ENCODE measurements at places on chromosomes 5 and 9.

GRCh38 chr9:292915-293314, 78.2 kb downstream of the DOCK8 start:
- DNase-seq: no peak

- DNase-seq: no peak
Observed at GRCh38 chr5:141883892-141884318, 5.7 kb upstream of the PCDH1 start.

GRCh38 chr5:9316041-9316440, 229.8 kb downstream of the SEMA5A start:
- no peak for DNase-seq

DNA sequence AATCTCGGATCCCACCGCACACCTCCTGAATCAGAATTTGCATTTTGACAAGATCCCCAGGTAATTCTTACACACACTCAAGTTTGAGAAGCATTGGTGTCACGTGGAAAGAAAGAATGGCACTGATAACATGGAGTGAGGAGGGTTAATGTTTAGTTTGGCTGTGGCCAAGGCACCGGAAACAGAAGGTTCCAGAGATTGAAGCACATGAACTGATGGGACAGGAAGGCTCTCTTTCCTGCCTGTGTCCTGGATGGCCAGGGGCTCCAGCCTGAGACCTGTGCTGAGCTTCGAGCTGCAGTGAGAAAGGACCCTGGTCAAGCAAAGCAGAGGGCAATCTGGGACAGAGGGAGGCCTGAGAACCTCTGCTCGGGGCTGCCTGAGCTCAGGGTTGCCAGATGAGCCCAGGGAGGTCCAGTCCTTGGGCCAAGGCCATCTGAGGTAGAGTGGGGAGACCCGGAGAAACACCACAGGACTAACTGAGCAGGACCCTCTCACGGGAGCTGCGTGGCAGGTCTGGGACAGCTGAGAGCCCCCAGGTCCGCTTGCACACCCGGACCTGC, 27.3 kb downstream of the AFAP1L1 start:
- peak; percentile 88 for DNase-seq

DNA sequence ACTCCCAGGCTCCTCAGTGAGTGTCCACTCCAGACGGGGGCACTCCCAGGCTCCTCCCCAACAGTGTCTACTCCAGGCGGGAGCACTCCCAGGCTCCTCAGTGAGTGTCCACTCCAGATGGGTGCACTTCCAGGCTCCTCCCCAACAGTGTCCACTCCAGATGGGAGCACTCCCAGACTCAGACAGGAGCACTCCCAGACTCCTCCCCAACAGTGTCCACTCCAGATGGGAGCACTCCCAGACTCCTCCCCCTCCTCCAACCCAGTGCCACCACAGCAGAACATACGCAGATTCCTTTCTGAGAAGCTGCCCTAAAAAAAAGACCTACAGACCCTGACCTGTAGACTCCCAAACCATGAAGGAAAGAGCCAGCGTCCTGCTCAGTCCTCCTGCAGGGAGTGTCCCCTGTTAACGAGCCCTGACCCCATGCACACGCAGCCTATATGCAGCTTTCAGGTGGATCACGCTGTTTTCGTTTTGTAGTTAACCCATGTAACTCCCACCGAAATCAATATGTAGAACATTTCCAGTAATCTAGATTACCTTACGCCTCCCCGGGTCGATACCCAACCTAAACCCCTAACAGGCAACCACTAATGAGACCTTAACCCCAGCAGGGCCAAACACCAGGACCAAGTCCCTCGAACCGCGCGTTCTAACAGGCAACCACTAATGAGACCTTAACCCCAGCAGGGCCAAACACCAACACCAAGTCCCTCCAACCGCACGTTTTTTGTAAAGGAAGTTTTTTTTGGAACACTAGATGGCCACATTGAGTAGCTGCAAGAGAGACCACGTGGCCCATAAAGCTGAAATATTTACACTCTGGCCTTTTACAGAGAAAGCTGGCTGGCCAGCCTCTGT, 15.7 kb downstream of the PNPLA7 start:
- DNase-seq: no peak

DNA sequence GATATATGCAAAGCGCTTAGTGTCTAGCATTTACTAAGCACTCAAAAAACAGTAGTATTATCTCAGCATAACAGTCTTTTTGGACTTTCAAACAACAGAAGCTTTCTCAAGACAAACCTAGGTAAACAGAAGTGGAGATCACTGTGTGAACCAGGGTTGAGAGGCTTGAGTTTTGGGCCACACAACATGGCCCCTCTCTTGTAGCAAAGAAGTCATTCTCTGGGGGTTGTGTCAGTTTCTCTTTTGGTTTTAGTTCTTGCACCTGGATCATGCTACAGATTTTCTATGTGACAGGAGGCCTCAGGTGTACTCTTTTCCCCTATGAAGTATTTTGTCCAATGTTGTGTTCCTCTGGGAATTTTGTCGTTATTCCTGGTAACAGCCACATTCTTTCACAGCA, 30.0 kb downstream of the INSYN2B start:
- no peak for DNase-seq

- no peak for DNase-seq
Observed at GRCh38 chr9:20238921-20239320, 383.4 kb downstream of the MLLT3 start.

DNA sequence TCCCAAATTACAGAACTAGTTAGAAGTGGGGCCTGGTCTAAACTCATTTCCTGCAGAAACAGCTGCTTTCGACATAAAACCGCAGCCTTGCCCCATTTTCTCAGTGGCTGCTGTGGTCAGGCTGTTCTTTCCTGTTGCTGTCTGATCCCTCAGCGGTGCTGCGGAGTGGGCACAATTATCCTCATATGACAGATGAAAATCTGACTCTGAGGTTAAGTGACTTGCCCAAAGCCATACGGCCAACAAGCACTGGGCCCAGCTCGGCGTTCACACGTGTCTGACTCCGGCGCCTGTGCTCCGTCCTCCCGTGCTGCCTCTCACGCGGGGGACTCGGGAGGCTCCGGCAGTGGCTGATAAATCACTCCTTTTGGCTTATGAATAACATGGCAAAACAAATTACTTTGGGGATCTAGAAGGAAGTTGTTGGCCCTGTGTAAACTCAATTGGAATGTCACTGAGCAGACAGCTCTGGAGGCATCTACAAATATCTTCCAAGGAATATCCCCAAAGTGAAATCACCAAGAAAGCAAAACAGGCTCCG, 142.6 kb upstream of the LMX1B start:
- DNase-seq: peak; percentile 44

DNA sequence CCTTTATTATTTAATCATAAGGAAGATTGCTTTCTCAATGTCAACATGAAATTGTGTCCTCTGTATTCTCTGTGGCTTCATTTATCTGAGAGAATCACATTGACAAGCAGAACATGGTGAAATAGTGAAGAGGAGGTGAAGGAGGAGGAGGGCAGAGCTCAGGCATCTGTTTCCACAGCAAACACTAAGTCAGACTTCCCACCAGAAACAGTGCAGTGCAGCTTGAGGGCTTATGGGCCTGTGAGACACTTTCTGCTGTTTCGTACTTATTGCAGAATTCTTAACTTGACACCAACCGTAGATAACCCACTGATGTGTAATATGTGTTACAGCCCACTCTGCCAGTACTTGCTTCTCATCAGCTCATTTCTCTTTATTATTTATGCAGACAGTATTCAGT, 386.3 kb downstream of the DIRAS2 start:
- DNase-seq: no peak

- no peak for DNase-seq
Observed at GRCh38 chr5:168765551-168766425, 186.6 kb upstream of the PANK3 start.

GRCh38 chr9:81211741-81212140, 477.6 kb downstream of the TLE1 start:
- no peak for DNase-seq

- DNase-seq: no peak
Observed at GRCh38 chr5:78690253-78690972, 41.8 kb upstream of the LHFPL2 start.

DNA sequence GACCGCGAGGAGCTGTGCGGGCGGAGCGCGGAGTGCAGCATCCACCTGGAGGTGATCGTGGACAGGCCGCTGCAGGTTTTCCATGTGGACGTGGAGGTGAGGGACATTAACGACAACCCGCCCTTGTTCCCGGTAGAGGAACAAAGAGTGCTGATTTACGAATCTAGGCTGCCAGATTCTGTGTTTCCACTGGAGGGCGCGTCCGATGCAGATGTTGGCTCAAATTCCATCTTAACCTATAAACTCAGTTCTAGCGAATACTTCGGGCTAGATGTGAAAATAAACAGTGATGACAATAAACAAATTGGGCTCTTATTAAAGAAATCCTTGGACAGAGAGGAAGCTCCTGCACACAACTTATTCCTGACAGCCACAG, 590 bp downstream of the PCDHA6 start:
- DNase-seq: no peak

- DNase-seq: no peak
Observed at GRCh38 chr5:170070556-170071412, 34.9 kb upstream of the FOXI1 start.

DNA sequence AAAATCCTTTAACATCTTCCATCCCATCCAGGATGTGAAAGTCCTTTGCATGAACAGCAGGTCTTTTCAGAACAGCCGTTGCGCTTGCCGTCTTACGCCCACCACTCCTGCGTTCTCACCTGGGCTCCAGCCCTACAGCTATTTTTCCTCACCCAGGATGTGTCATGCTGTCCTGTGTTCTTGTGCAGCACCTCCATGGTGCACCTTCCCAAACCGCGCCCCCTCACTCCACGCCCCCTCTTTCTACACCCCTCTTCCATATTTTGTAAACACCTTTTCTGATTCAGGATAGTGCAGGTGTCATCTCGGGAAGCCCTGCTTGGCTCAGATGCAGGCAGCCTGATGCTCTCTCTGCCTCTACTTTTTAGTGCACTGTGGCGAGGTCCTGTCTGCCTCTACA, 18.4 kb downstream of the CAMK4 start:
- no peak for DNase-seq
